ENCODE measurements at places on chromosomes 1 and 21.

- no peak for DNase-seq
Measured at GRCh38 chr1:162328512-162328911, 48.1 kb downstream of the SPATA46 start.

GRCh38 chr1:24277420-24278169 is 41.6 kb upstream of the GRHL3 start:
- no peak for DNase-seq

- no peak for DNase-seq
Measured at GRCh38 chr1:225485226-225485625, 57.4 kb upstream of the LBR start.

DNA sequence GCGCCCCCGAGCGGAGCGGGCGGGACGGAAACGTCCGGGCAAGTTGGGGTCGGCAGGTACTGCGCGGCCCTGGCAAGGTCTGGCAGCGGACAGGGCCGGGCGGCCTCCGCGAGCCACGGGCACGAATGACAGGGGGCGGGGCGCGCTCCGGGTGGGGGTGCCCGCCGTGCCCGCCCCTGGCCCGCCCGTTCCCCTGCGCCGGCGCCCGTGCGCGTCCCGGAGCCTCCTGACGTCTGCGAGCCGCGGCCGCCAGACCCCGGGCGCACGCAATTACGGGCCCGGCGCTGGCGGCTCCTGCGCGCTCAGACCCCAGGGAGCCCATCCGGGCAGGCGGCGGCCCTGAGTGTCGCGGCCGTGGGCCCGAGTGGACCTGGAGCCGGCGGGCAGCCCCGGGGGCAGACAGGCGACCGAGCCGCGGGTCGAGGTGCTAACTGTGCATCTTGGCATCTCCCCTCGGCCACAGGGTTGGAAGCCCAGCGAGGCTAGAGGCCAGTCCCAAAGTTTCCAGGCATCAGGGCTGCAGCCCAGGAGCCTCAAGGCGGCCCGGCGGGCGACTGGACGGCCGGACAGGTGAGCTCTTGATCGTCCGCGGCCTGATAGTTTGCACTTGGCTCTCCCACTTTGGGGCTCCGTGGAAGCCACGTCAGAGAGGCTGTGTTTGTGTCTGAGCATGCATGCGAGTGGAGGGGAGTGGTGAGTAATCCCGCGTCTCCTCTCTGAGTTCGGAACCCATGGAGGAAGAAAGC is 918 bp downstream of the MIB2 start:
- DNase-seq: no peak

DNA sequence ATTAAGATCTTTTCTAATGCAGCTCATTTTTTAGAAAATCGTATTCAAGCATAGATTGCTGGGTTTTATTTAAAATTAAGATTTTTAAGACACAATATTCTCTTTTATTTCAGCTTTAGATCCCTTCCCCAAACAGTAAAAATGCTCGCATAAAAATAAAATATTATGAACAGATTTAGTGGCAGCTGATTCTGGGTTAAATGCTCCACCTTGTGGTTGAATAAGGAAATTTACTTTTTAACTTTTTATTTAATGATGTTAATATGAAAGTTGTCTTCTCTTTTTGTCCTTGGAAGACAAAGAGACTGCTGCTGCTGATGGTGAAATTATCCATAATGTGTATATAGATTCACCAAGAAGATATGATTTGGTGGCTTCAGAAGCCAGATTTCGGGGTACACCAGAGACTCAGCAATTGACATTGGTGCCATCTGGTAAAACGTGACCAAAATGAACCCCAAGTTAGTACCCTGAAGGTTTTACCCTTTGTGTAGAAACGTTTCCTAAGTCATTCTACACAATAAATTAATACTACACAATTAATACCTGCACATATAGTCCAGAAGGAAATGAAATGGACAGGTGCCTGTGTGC is 128.0 kb downstream of the ADAMTS1 start:
- DNase-seq: no peak

GRCh38 chr1:30586671-30587070 is 136.7 kb downstream of the MATN1 start:
- DNase-seq: no peak

- no peak for DNase-seq
Measured at GRCh38 chr1:56548571-56548970, 30.8 kb downstream of the PLPP3 start.

DNA sequence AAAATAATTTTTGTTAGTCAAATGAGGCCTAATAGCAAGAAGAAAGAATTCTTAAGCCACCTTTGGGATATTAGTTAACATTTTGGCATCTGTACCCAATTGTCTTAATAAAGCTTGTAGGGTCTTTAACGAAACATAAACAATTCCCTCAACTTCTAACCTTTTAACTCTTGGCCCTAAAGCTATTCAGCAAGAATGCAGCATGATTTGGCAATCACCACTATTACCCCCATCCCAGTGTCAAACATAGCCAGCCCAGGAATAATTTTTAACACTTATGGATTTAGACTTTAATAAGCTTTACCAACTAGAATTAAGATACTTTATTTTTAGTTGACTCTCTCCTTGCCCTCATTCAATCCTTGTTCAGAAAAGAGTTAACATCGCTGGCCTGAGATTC is 2.5 kb upstream of the SLC16A4 start:
- DNase-seq: no peak

- no peak for DNase-seq
Measured at GRCh38 chr1:152061952-152062351, 25.1 kb upstream of the S100A11 start.

DNA sequence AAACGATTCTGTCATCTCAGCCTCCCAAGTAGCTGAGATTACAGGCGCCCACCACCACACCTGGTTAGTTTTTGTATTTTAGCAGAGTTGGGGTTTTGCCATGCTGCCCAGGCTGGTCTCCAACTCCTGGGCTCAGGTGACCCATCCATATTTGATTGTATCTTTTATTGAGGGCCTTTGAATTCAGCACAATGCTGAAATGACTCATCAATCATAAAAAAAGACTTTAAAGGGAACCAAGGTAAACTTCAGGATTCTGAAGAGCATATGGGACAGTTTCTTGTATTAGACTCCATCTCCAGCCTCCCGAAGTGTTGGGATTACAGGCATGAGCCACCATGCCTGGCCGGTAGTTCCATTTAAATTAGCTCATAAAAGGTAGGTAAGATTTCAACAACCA is 232.2 kb downstream of the SETD4 start:
- DNase-seq: no peak

DNA sequence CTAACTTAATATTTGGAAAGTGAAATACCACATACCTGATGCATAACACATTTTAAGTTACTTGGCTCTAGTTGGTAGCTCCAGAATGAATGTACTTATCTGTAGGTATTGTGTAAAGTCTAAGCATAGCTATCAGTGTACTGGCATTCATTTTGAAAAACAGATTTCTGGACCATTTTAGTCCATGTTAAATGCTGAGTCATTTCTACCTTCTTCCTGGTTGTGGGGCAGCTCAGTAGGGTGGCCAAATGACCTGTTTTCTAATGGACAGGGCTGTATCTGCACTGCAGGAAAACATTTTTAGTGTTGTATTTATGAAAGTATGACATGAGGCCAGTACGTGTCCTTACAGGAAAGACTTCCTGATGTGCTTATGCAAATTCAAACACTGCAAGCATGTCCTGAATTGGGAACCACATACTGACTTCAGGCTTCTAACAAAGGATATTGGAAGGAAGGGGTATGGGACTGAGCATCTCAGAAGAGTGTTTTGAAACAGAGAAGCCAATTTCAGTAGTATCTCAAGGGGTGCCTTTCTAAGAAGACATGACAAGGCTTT is 300.3 kb upstream of the B3GALT2 start:
- DNase-seq: no peak

GRCh38 chr1:29406814-29407213 is 170.5 kb downstream of the PTPRU start:
- DNase-seq: no peak

DNA sequence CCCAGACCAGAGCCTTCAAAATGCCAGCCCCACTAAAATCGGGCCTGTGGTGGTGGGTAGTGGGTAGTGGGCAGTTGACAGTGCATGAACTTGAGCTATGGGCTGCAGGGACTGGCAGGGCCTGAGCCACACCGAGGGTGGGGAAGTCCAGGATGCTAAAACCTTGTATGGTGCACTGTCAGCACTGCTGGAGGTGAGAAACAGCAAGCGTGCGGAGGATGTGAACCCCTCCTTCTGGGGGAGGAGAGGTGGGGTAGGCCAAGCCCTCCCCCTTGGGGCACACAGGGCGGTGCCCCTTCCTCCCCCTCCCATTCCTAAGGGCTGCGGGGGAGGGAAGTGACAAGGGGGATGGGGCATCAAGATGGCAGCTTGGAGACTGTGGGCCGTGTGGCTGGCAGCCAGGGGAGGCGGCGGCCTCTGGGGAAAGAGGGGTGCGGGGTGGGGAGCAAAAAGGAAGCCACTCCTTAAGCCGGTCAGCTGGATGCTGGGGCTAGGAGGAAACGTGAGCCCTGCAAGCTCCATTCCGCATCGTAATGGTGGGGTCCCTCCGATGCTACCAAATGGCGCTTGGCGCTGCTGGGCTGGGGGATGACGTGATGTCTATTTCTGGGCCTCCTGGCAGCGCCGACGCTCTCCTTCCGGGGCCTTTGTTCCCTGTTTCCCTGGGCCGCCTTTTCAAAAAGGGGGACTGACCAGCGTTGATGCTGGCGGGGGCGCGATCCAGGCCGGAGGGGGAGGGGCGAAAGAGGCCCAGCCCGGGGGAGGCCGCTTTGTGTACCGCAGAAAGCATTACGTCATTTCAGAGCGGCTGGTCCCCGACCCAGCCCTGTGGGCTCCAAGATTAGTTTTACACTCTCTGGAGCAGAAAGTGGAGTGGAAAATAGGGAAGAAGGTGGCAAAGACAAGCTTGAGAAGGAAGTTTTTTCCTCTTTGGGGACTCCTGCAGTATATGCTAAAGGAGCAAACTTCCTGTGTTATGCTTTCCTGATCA is 809 bp downstream of the SYT11 start:
- DNase-seq: peak; percentile 4

GRCh38 chr1:225678545-225678944 is 25.6 kb upstream of the ENAH start:
- no peak for DNase-seq

DNA sequence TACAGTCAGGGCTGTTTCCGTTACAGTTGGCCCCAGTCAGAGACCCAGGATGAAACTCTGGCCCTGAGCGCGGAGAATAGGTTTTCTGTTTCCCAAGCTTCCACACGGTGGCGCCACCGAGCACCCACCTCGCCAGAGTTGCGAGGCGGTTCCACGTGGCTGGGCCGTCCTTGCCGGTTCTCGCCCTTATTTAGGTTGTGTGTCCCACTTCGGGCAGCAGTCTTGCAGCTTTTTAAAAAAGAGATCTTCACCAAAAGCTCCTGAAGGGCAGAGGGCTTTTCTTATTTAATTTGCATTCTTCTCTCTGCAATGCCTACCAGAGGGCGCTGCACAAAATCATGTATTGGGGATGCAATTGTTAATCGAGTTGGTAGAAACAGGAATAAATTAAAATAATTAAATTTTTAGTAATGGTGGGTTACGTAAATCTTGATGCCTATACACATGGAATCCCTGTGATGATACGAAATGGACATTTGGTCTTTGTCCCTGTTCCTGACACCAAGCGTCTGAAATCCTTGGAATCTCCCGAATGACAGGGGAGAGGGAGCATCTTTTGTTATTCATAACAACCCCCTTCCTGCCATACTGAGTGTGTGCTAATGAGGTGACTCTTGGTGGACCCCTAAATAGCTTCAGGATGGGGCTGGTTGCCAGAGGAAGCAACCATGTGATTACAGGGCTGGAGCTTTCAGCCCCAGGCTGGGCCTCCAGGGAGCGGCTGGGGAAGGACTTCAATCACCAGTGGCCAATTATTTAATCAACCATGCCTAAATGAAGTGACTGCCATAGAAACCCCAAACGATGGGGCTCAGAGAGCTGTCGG is 5.6 kb upstream of the S100A7 start:
- no peak for DNase-seq

- DNase-seq: no peak
Measured at GRCh38 chr1:119767486-119767885, 1.2 kb downstream of the HMGCS2 start.

GRCh38 chr1:156389311-156389710 is 20.3 kb downstream of the RHBG start:
- DNase-seq: no peak

DNA sequence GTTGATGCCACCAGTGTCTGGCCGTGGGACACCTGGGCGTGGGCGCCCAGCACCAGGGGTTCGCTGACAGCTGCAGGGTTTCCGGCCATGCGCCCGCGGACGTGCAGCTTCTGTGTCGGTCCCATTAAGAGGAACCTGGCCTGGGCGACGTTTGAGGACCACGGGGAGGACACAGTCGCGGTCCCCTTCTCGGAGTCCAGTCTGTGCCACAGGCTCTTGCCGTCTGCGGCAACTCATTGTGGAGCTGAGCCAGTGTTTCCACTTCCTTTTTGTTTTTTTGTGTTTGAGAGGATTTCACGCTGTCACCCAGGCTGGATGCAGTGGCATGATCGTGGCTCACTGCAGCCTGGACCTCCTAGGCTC is 1.6 kb upstream of the C1orf159 start:
- no peak for DNase-seq

DNA sequence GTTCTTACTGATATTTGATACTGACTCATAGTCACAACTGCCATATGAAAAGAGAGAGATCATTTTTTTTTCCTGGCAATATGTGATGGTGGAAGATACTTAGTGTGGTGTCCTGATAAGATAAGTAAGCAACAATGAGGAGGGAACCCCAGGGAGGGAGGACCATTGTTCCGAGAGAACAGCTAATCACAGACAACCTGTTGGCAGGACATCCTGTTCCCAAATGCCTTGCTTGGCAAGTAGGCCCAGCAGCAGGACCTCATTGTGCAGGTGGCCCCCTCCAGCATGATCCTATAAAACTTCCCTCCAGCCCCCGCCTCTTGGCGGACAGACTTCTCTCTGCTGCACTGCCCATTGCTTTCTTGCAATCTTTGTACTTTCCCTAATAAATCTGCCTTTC is 329.4 kb upstream of the CHRM3 start:
- no peak for DNase-seq

GRCh38 chr21:35637431-35637830 is 422.9 kb downstream of the SETD4 start:
- DNase-seq: no peak

DNA sequence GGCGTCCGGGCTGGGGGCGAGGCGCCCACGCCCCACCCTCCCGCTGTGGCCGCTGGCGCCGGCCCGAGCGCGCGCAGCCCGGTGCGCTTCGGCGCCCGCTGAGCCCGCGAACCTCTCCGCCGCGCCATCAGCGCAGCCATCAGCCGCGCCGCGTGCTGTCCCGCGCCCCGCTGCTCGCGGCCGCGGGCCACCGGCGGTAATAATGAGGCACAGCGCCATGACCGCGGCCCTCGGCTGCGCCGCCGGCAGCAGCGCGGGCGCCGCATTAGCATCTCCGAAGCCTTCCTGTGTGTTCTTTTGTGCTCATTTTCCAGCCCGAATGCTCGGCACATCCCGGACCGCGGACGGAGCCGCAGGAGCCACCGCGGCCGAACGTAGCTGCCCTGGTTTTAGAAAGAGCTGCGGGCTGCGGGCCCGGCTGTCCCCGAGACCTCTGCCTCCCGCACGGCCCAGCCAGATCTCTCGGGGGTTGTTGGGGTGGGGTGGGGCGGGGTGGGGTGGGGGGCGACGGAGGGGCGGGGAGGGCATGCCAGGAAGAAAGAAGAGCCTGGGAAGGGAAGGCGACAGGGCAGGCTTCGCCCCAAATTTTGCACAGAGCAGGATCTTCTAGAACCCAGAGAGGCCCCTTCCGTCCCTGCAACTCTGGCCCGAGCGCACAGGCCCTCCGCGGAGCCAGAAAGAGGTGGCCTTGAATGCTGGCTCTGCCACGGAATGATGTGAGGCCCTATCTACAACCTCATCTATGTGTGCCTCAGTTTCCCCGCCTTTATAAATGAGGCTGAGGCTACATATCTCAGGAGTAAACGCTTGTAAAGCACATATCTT is 55.3 kb downstream of the RRAGC start:
- no peak for DNase-seq

All from esophagus squamous epithelium (tissue), 5 donors.